ENCODE measurements at places on chromosomes 4 and X. TPM values are rescaled to one million over a fixed set of nuclear protein-coding genes. Genes with fewer than 3 reads are reported as not detected.

DUSP21 gene
- not detected for total RNA-seq

PGAM4 gene
- total RNA-seq = not detected

SORCS2 gene
- total RNA-seq = under 0.01 TPM

BANK1 gene
- total RNA-seq = 0.33 TPM

SPANXN3 gene
- not detected for total RNA-seq

C4orf51 gene
- not detected for total RNA-seq

PRIMPOL gene
- total RNA-seq = 5.2 TPM

NEK1 gene
- 6.7 TPM for total RNA-seq

SLC6A8 gene
- 12.4 TPM for total RNA-seq

LONRF3 gene
- 11.3 TPM for total RNA-seq

CFP gene
- total RNA-seq = 0.38 TPM

SSX1 gene
- total RNA-seq = not detected

CXCL11 gene
- total RNA-seq = 3.9 TPM

PLP2 gene
- total RNA-seq = 44.4 TPM
